ENCODE measurements at places on chromosomes 7 and 10.

DNA sequence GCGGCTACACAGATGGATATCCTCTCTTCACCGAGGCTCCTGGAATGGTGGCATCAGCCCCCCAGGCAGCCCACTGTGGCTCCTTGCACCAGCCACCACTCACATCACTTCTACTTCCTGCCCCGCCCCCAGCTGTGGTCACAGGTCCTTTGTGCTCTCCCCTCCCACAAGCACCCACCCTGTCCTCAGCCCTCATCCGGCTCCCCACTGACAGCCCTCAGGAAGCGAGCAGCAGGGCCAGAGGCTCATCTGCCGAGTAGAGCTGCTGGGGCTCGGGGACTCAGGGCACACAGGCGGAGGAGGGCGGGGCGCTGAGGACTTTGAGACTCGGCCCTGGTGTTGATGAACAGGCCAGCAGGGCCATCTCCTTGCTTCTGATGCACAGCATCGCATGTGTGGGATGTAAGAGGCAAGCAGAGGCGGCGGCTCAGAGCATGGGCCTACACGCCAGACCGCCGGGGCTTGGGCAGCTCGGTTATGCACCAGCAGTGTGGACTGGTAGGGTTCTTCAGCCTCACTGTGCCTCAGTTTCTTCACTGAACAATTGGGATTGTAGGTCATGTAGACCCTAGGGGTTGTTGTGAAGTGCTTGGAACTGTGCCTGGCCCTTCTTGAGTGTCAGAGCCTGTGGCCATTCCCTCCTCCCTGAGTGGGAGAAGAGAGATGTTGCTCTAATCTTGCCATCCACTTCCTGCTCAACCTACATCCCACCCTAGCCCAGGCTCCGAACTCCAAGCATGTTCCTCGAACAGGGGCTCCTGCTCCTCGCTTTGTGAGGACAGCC is at the start of gene PRF1:
Gene PRF1 (minus strand): TSS at position 77 of the 784 bp plus-strand sequence. CDS start 1,839 bp downstream, outside the sequence.
- no peak for DNase-seq

DNA sequence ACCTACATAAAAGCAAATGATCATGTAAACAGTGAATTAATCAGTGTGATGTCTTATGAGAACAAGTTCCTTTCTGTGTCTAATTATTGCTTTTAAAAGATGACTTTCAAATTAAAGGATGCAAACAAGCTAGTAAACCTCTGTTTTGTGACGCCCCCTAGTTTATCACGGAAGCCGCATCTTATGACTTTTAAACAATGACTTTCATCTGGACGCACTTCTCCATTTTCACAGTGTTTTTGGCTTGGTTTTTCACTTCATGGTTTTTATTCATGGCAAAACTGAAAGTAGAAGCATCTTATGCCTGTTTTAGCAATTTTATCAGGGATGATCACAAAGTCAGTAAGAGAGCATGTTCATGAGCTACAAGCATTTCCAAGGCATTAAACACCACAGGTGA is 35.0 kb downstream of the ITGA8 start:
- no peak for DNase-seq

DNA sequence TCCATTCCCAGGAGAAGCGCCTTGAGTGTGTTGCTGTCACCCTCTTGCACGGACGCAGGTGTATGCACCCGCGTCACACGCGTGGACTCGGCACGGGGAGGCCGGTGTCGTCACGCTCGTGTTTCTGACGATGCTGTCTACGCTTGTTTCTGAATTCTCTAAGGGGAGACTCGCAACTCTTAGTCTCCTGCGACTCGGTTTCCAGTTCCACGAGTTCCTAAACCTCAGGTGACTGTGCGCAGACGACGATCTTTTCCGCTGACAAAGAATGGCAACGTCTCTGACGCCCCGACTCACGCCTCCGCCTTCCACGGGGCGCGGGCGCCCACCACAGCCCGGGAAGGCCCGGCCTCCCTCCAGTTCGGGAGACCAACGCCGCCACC is 579 bp downstream of the IDI1 start:
- no peak for DNase-seq

DNA sequence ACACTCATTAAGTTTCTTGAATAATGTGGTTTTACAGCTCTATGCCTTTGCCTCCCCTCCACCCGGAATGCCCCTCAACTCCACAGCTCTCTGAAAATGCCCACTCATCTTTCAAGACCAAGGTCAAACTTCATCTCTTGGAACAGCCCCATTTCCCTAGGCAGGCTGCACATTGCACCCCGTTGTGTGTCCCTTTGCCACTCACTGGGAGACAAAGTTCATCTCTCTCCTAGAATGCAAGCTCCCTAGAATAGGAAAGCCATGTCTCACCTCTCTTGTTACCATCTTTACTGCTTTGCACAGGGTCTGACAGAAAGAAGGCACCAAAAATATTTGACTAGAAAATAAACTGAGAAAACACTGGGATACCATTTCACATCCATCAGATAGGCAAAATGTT is 33.3 kb downstream of the UBE2H start:
- no peak for DNase-seq

DNA sequence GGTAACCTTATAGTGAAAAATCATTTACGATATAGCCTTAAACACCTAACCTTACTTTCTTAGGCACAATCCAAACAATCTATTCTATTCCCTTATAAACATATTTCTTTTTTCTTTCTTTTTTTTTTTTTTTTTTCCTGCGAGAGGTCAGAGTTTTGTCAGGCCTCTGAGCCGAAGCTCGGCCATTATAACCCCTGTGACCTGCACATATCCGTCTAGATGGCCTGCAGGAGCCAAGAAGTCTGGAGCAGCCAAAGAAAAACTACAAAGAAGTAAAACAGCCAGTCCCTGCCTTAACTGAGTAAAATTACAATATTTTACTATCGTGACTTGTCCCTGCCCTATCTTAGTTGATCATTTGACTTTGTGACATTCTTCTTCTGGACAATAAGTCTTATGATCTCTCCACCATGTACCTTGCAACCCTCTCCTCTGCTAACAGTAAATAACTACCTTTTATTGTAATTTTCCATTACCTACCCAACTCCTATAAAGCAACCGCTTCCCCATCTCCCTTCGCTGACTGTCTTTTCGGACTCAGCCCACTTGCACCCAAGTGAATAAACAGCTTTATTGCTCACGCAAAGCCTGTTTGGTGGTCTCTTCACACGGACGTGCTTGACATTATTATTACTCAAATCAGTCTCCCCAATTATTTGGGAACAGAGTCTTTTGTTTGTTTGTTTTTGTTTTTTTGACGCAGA is 64.5 kb downstream of the AOAH start:
- DNase-seq: no peak

GRCh38 chr7:20144801-20145200 is 72.4 kb downstream of the MACC1 start:
- no peak for DNase-seq

DNA sequence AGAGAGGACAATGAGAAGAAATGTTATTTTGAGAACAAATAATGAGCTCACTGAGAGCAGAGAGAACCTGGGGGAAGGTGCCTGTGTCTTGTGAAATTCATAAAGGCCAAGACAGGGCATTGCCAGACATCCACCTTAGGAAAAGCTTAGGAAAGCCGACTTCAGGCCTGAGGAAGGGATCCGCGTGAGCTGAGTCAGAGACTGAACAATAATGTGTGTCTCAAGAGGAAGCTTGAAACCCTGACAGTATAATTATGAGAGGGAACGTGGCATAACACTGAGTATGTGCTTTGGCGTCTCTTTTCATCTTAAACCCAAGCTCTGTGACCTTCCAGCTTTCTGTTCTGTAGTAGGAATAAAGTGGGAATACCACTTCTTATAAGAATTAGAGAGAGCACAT is 307.2 kb downstream of the ACTR3B start:
- no peak for DNase-seq

DNA sequence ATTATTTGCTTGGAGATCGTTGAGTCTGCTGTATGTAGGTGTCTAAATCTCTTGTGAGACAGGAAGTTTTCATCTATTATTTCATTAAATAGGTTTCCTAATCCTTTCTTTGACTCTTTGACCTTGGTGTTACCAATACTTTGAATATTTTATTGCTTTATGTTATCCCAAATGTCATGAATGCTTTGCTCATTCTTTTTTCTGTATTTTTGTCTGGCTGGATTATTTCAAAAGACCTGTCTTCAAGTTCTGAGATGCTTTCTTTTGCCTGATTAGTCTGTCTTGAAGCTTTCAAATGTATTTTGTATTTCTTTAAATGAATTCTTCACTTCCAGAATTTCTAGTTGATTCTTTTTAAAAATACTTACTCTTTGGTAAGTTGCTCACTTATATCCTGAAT is 27.3 kb downstream of the UBE3C start:
- no peak for DNase-seq

GRCh38 chr7:16399265-16399831 is 22.0 kb downstream of the CRPPA start:
- DNase-seq: no peak

- DNase-seq: no peak
Observed at GRCh38 chr10:5529702-5530411, 5.1 kb downstream of the CALML3 start.

- no peak for DNase-seq
Observed at GRCh38 chr10:11713963-11714362, 28.2 kb upstream of the ECHDC3 start.

DNA sequence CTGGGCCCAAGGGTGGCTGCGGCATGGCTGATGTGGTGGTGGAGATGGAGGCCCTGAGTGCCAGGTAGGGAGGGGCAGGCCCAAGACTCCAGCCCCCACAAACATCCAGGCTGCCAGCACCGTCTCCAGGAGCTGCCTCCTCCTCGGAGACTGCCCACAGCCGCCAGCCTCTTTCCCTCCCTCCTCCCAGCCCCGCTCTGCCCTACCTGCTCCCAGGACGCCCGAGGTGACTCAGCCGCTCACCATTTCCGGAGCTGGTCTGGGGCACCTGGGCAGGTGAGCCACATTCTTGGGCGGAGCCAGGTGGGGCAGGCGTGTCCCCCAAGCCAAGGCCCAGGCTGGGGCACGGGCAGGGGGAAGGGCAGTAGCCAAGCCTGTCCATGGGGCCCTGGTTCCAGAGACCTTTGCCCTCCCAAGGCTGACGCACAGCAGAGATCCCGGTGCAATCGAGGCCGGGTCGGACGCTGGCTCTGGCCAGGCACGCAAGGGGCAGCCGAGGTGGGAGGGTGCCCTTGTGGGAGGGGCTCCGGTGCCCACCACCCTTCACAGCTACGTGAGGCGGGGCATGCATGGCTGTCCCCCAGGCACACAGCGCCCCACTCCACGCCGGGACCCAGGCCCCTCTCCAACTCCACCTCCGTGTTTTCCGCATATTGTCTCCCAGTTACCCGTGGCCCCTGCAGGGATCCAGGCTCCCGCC is 8.8 kb downstream of the ADAP1 start:
- DNase-seq: no peak

DNA sequence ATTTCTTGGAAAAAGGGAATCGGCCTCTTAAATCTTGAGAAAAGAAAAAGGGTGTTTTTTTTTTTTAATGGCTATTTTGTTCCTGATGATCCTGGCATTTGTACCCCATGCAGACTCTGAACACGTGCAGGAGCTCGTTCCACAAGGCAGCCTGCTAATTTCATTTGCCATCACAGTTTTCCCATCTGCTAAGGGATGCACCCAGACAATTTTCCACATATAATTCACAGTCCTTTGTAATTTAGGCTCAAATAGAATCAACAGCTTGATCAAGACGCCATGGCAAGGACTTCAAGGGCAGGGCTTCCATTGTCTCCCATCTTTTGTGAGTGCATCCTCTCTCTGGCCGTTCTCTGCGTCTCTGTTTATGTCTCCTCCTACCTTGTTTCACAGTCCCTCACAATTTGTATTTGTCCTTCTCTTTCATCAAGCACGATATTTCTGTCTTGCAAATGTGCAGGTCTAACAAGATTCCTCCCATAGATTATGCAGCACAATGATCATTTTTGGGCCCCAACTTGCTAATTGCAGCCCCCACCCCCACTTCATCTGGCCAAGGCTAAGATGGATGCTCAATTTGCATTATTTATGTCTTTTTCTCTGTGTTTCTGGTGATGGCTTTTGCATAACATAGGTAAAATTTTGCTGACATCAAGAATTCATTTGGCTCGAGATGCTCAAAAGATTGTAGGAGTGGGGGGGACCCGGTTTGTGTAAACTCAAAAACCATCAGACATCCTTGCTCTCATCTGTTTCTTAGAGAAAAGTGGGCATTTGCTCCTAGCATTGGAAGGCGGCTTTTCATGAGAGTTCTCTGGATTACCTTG is 356.0 kb upstream of the NPVF start:
- no peak for DNase-seq

DNA sequence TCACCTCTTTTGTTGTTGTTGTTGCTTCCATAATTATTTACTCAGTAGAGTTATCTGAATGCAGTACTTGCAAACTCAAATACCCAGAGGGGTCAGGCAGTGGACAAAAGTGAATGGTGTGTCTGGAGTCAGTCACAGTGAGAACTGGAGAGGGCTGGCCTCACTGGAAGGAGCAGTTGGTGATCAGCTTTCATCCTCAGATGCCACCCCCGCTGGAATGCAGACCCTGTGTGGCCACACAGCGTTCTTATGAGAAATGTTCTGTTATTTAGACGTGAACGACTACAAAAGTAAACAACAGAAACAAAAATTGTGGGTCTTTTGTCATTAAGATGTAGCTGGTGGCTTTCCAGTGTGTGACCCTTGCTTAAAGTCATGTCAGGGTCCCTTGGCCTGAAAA is 29.6 kb upstream of the VPS41 start:
- DNase-seq: no peak

DNA sequence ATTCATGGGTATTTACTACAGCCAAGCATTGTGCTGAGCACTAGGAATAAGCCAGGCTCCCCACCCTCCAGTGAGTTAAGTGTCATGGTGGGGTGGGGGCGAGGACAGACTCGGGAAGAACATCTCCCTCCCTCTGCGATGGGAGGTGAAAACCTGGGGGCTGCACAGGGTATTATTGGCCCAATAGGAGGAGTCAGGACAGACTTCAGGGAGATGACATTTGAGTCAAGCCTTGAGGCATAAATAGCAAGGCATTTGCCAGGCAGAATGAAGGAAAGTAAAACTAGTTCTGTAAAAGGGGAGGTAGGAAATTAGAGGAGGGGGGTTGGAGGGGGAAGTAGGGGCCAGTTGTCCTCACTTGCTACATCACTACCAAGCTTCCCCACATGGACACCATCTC is 18.9 kb downstream of the NKX2-3 start:
- no peak for DNase-seq

DNA sequence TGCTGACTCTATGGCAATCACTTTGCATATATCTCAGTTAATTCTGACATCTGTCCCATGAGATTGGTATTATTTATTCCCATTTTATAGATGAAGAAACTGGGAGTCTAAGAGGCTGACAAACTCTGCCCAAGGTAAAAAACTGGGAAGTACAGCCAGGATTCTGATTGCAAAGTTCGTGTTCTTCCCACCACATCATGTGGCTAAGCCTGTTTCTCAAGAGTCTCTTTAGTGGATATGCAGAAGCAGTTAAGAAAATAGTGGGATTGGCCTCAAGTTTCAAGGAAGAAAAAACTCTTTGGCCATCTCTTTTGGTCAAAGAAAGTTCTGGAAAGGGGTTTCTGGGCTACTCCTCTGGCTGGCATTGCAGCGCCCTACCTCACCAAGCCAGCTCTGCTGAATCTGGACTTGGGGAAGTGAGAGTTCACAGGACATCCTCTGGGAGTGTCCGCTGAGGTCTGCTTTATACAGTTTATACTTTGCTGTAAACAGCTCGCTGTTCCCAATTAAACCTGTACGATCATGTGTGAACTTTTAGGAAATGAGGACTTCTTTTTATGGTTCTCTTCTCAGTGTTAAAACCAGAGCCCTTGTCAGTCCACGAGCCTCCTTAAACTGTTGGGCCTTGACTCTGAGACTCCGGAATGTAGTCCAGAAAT is 12.2 kb upstream of the BMPR1A start:
- no peak for DNase-seq

GRCh38 chr7:137147338-137147720 is 196.2 kb downstream of the PTN start:
- no peak for DNase-seq

- DNase-seq: no peak
Observed at GRCh38 chr10:117217196-117217761, 20.0 kb downstream of the KCNK18 start.
